ENCODE measurements at places on chromosomes 6 and 20.
A peak's percentile ranks its signal among the peaks of the same experiment; 100 is the strongest.

DNA sequence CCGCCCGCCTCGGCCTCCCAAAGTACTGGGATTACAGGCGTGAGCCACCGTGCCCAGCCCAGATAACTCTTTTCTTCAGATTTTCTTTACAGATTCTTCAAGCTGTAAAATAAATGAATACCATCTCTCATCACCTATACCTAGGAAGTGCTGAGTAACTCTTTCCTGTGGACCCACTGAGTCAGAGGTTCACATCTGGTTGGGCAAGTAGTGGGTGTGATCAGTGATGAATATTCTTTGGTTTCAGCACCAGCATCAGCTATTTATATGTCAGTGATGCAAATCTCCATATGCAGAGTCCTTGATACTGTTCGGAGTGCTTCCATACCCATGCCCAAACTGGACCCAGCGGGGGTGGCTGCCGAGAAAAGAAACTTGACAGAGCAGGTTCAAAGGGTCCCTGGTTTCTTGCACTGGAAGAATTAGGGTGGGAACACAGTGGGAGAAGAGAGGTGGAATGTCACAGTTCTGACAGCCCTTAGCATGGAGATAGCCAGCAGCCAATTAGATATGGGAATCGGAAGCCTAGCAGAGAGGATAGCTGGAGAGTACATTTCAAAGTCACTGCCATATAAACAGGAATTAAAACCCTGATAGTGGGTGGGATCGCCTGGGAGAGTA lies 64.9 kb upstream of the DDR1 start:
- peak; percentile 99 for DNase-seq

- DNase-seq = no peak
These were observed 60.4 kb downstream of the SCAND1 start for GRCh38 chr20:35893942-35894341.

- no peak for DNase-seq
These were observed 1.2 kb upstream of the ACSS1 start for GRCh38 chr20:25058847-25059810.

DNA sequence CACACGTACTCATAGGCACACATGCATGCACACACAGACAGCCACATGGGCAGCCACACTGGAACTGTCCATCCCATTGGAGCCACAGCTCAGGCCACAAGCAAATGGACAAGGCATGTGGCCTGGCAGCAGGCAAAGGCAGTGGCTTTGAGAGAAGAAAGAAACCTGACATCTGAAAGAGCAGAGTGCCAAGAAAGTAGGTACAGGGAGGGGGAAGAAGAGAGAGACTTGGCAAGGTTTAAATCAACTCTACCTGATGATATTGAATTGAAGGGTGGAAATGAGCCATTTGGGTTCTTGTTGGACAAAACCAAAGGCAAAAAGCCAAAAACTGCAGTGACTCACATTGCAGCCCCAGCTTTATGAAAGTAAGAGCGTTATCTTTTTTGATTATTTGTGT lies 142.7 kb downstream of the PCSK2 start:
- no peak for DNase-seq

GRCh38 chr6:38518511-38519304 lies 121.0 kb downstream of the BTBD9 start:
- DNase-seq = no peak

DNA sequence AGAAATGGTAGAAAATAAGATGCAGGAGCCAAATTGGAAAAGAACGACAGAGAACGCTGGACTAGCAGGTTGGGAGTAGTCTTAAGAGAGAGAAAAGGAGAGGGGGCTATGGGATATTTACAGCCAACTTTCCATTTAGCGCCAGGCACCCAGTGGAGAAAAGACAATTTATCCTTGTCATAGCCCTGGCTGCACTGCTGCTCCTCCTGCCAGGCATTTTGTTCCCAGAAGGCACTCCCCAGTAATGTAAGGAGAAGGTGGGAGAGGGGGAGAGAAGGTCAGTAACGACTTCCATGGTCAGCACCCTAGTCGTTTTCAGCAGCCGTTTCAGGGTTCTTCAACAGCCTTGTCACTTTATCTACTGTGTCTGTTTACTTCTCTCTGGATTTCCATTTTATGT lies 159.0 kb downstream of the TRMT11 start:
- DNase-seq = no peak

GRCh38 chr6:154757352-154758050 lies 24.3 kb downstream of the SCAF8 start:
- DNase-seq = peak; percentile 55

GRCh38 chr6:73203098-73203497 lies 22.2 kb downstream of the KHDC1L start:
- DNase-seq = peak; percentile 29

DNA sequence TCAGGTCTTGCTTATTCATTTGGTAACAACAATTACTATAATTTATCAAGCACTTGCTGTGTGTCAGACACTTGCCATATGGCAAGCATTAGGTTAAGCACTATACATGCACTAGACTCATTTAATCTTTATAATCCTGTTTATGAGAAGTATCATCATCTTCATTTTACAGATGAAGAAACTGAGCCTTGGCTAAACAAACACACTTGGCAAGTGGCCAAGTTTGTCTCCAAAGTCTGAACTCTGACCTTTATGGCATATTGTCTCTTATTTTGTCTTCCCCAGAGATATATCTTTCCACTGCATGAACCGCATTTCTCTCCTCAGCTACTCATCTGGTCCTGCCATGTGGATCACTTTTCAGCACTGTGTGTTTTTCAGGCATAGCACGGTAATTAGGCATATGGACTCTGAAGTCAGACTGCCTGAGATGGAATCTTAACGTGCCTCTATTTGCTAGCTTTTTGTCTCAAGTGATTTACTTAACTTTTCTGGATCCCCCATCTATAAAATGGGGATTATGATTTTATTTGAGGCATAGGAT lies 4.7 kb downstream of the ADGRF5 start:
- no peak for DNase-seq

GRCh38 chr20:5156675-5157448 lies 30.1 kb downstream of the CDS2 start:
- DNase-seq = no peak

DNA sequence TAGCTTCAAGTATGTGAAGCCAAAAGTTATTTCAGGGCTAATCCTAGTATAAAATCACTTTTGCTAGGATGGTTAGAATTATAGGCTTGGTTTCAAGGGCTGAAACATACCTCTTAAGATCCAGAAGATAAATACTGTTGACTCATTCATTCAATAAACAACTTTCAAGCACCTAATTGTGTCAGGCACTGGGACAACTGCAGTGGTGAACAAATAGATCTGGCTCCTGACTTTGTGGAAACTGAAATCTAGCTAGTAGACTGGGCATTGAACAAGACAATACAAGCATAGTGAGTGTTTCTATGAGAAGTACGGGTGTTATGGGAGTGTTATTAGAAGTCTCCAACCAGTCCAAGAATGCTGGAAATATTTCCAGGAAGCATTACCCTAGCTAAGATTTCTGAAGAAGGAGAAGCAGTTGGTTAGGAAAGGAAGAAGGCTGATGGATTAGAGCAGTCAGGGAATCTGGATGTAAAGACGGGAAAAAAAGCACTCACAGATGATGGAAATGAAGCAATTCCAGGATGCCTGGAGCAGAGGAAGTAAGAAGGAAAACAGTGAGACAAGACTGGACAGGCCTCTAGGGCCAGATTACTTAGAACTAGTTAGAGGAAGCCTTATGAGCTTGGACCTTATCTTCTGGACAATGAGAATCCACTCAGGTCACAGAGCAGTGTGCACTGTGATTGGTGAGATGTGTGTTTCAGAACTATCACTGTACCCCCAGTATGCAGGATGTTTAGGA lies 132.6 kb upstream of the RAB32 start:
- DNase-seq = peak; percentile 74

- peak; percentile 71 for DNase-seq
These were observed 25.3 kb downstream of the NRN1 start for GRCh38 chr6:5981126-5982026.

DNA sequence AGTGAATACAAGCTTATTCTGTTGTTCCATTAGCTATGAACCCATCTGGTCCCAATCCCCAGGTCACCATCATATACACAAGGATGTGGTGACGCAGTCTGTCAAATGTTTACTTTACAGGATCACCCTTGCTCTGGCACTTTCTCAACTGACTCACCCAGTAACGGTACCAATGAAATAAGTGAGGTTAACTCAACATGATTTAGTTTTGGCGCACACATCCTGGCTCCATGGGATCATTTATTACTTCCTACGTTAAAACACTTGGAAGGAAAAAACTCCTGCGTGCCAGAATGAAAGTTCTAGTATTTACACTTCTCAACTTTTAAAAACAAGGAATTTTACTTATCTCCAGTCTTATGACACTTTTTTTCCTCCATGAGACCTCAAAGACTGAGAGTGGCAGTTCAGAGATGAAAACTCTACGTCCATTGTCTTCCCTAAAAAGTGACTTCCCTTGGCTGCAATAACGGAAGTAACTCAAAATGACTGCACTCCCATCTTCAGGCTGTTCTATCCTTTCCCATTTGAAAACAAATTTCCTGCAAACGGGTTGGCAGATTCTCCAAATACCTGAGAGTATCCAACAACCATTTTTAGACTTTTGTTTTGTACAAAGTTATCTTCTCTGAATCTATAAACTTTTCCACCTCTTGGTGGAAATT lies 15.9 kb downstream of the AGPAT4 start:
- peak; percentile 73 for DNase-seq

DNA sequence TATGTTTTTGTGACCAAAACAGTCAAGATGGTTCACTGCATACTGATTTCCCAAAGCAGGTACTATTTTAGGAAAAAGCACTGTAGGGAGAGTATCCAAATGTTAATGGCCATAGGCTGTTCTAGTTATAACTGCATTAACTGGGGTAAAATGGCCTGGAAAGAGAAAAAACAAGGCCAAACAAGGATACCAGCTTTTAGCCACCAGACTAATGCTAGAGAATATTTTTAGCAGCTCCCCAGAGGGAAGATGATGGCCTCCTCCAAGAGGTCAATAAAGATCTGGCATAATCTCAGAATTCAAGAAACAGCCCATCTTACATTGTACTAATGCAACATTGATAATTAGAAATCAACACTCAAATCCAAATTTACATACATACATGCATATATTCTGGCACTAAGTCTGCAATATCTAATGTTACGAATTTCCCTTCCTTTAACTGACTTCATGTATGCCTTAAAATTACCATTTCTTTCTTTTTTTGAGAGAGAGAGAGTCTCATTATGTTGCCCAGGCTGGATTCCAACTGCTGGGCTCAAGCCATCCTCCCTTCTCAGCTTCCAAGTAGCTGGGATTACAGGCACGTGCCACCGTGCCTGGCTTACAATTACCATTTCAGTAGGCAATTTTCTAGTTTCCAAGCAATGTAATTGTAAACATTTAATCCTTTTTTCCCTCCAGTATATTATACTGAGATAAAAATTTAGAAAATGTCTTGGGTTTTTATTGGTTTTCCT lies 9.3 kb downstream of the COX7A2 start:
- no peak for DNase-seq

DNA sequence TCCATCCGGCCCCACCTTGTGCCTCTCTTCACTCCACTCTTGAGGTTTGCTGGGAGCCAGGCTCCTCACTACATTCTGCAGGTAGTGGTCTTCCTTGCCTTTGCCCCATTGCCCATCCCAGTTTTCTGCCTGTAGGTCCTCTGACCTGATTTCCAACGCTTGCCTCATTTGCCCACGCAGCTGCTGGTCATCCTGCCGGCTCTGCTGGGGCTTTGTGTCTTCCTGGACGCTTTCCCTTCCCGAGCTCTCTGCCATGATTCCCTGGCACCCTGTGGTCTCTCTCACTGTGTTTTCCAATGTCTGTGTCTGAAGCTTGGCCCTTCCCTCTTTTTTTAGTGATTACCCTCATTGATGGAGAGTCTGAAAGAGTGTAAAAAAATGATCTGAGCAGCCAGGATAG lies 451.6 kb downstream of the UTRN start:
- no peak for DNase-seq

Data from bronchial epithelial cell (primary cell).